ENCODE measurements at places on chromosomes 5 and 9.

DNA sequence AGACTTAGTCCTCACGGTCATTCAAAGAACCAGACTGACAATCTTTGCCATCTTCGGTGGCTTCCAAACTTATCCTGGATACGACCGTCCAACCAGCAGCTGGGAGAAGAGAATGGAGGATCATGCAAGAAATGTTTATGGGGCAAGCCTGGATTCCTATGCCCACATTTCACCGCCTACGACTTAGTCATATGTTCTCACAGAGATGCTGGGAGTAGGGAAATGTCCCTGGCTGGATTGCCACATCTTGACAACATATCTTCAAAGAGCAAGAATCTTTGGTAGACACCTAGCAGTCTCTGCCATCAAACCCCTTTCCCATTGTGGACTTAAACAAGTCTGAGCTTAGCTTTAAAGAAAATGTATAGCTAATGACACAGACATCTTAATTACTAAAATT is 5.0 kb downstream of the MED7 start:
- DNase-seq, result no peak

DNA sequence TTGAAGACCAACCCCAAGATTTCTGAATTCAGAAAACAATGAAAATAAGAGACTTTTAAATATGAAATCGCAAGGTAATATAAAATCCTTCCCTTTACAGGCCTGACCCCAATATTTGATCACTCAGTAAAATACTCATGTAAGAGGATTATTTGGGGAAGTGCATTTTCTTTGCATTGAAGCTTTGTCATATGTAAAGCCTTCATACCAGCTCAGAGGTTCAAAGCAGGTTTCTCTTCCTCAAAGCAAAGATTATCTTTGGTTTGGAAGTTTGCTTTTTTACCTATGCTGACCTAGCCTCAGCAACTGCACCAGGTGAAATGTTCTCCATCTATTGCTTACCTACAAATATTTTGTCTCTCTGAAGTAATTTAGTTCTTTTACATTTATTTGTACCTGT is 106.5 kb upstream of the PARP8 start:
- no peak for DNase-seq

DNA sequence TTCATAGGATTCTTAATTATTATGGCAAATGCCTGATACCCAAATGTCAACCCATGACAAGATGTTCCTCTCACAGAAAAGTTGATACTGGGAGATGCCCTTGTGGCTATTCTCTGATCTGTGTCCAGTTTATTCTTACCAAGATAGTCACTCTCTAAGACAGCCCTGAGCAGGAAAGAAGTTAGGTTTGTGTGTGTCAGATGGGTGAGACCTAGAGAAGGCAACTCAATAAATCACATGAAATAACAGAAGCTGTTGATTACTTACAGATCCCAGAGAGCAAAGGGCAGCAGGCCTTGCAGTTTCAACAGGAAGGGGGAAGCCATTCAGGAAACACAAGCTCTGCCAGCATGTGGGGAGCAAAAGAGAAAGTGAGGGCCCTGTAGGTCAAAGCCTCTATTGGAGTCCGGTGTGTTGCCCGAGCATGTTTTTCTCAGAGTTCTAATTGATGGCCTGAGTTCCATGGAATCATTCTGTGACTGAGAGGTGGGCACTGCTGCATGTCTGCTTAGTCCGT is 1193.7 kb upstream of the CDH18 start:
- no peak for DNase-seq

DNA sequence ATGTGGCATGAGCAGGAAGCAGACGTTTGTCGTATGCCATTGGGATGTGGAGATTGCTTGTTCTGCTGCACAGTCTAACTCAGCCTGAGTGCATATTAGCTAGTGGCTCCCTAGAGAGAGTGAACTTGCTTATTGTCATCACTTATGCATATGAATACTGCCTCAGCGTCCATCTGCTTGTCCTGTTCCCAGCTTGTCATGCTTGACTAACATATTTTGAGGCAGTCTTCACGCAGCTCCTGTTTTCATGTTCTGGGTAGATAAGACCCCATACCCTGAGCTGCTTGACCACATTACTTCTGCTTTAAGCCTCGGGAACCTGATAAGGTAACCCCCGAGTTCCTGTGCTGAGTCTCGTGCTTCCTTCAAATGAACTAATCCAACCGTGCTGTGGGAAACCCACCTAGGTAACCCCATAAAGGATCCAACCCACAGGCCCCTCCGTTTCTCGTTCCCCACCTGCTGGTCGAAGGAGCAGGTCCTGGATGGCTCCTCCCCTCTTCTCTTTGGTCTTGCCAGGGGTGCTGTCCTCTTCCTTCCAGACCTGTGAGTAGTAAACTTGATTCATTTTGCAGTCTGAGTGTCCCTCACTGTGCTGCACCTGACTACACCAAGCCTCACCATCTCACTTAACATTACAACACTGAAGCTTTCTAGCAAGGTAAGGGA is 25.0 kb downstream of the ANKRD33B start:
- no peak for DNase-seq

- DNase-seq, result no peak
These were observed 5.1 kb downstream of the MLANA start for GRCh38 chr9:5895782-5896181.

DNA sequence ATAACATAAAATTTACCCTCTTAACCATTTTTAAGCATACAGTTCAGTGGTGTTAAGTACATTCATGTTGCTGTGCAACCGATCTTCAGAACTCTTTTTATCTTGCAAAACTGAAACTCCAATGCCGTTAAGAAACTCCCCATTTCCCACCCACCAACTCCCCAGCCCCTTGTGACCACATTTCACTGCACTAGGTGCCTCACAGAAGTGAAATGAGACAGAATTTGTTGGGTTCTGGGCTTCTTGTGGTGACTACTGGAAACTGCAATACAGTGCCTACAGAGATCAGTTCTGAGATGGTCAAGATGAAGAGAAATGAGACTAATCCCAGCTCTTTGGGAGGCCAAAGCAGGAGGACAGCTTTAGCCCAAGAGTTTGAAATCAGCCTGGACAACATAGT is 202.1 kb upstream of the SLC30A5 start:
- no peak for DNase-seq

DNA sequence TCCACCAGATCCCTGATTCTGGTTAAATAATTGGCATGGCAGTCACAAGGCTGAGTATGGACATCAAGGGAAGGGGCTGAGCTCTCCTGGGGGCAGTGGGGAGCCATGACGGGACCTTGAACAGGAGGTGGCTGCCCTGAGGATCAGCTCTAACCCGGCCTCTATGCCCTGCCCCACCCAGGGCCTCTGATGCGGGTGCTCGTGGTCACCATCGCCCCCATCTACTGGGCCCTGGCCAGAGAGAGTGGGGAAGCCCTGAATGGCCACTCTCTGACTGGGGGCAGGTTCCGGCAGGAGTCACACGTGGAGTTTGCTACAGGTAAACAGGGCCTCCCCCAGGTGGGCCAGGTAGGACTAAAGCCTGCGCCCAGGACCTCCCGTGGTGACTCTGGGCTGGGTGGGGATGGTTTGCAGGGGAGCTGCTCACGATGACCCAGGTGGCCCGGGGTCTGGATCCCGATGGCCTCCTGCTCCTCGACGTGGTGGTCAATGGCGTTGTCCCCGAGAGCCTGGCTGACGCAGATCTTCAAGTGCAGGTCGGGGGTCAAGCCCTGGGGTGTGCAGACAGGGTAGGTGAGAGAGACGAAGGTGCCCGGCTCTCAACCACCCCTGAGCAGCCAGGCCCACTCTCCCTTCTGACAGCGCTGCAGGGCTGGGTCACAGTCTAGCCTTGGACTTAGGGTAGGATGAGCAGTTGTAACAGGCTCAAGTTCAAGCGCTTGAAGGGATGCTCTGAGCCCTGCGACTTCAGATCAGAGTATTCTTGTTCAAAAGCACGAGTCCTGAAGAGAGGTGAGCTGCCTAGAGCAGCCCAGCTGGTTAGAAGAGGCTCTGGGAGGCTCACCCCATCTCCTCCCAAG is 19.9 kb upstream of the ASS1 start:
- no peak for DNase-seq

DNA sequence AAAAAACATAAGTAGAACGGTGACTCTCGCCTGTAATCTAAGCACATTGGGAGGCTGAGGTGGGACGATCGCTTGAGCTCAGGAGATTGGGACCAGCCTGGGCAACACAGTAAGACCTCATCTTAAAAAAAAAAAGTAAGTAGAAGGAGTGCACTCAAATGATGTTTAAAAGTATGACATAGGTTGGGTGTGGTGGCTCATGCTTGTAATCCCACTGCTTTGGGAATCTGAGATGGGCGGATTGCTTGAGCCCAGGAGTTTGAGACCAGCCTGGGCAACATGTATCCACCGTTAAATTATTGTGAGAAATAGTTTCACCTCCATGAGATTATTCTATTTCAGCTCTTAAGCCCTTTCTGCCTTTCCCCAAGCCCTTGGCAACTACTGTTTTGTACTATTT is 11.2 kb downstream of the DENND4C start:
- no peak for DNase-seq

DNA sequence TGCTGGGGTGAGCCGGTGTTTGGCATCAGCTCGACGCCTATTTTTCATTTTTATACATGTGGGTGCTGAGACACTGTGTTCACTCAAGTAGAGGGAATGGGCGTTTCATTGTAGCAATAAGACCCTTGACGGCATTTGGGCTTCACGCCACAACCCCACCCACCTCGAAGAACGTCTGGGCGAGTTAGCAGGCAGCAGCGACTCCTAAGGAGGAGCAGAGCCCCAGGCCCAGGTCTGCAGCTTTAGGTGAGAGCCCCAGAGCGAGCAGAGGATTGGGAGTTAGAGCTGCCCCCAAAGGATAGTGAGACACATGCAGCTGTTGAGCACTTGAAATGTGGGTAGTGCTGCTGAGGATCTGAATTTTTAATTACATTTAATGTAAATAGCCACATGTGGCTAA is 1.6 kb upstream of the ZFP62 start:
- no peak for DNase-seq

GRCh38 chr5:87541033-87541432 is 128.3 kb upstream of the CCNH start:
- DNase-seq, result no peak

DNA sequence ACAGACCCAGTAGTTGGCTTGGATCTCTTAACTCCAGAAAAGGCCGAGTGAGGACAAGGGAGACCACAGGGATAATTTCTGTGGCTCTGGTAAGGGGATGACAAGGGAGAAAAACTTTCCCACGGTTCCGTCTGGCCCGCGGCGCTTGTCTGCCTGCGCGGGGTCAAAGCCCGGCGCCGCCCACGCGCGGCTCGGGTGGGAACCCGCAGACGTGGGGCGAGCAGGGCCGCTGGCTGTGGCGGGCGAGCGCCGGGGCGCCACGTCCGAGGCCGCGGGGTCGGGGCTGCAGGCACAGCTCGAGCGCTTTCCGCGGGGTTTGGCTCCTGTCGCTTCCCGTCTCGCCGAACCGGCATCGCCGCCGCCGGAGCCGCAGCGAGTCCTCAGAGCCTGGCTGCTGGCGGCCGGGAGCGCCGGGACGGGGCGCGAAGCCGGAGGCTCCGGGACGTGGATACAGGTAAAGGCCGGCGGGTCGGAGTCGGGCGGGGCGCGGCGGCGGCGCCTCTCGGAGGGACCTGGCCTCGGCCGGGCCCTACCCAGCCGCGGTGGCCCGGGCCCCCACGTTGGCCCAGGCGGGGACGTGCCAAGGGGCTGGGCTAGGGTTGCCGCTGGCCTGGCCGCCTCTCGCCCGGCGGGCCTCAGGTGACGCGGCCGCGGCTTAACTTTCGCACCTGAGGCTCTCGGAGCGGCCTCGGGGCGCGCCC is at the start of gene RNF180:
RNF180 (plus strand) TSS at position 344 of the 701 bp plus-strand sequence. CDS start 34,965 bp downstream, outside the sequence.
- peak; percentile 36 for DNase-seq

DNA sequence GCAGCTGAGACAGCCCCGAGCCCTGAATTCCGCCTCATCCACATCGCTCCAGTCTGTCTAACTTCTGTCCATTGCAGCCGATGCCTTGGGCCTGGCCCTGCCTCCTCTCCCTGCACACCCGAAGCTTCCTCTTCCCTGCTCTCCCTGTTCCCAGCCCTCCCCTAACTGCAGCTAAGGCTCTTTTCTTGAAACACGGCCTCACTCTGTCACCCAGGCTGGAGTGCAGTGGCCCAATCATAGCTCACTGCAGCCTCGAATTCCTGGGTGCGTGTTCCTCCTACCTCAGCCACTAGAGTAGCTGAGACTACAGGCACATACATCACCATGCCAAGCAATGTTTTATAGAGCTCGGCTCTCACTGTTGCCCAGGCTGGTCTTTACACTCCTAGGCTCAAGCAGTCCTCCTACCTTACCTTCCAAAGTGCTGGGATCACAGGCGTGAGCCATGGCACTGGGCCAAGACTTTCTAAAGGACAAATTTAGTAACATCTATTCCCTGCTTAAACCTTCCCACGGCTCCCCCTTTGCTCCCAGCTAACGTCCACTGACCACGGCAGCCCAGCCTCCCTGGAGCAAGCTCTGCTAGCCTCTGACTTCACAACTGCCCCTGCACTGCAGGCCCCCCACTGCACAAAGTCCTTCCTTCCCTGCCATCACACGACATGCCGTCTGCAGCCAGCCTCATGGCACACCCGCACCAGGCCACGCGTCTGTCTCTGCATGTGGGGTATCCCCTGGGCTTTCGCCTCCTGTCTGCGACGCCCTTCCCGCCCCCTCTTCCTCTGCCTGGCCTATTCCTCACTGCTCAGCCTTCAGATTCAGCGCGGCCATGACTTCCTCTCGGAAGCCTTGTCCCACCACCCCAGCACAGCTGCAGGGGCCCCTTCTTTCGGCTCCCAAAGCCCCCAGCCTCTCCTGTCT is 28.6 kb downstream of the LAMC3 start:
- DNase-seq, result peak; percentile 37

GRCh38 chr5:67303356-67303755 is 106.8 kb upstream of the CD180 start:
- no peak for DNase-seq

- no peak for DNase-seq
These were observed 109.9 kb upstream of the IL12B start for GRCh38 chr5:159440235-159440634.

DNA sequence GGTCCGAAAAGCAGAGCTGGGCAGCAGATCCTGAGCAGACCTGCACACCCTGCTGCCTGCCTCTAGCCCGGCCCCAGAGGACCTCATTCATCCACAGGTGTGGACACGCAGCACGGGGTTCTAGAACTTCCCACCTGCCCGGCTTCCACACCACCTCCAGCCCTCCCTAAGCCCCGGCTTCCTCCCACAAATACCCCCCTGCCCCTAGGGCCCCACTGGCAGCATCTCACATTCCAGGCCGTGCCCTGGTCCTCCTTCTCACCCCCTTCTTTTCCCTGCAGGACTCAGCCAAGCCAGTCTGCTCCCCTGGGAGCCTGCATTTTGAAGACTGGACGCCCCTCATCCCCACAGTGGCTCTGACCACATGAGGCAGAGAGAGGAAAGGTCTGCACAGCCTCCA is 138.9 kb downstream of the ADAMTS2 start:
- no peak for DNase-seq

- no peak for DNase-seq
These were observed 6.1 kb downstream of the PRDM6 start for GRCh38 chr5:123094919-123095797.
